ENCODE measurements at places on chromosomes 7 and 10.
A peak's percentile ranks its signal among the peaks of the same experiment; 100 is the strongest.

DNA sequence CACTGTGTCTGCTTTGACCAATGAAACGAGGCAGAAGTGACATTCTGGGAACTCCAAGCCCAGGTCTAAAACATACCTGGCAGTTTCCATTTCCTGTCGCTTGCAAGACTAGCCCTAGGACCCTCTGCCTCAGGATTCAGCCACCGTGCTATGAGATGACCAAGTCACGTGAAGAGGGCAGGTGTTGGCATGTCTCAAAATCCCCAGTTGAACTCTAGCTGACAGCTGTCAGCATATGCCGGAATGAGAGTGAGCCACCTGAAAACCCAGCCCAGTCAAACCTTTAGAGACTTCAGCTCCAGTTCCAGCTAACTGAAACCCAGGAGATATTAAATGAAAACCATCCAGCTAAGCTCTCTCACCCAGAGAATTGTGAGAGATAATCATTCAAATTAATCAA, 89.9 kb upstream of the PPP1R3A start:
- no peak for DNase-seq

DNA sequence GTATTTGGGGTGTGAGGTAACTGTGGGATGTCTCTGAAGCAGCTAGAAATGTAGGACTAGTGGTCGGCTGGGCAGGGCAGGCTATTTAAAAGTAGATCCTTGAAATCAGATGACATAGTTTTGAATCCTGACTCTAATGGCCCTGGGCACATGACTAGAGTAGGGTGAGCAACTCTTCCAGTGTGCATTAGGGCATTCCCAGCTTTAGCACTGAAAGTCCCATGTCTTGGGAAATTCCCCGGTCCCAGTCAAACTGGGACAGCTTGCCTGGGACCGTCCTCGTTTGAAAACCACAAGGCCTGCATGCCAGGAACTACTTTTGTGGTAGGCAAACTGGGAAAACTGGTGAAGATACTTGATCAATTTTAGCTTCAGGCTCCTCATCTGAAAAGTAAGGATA, 255.3 kb downstream of the PTEN start:
- DNase-seq, result no peak

GRCh38 chr7:19465861-19466260, 243.0 kb downstream of the POLR1F start:
- no peak for DNase-seq

- DNase-seq, result no peak
Measured at GRCh38 chr7:147857152-147858140, 733.1 kb upstream of the C7orf33 start.

GRCh38 chr10:123150271-123150985, 2.5 kb downstream of the HMX2 start:
- no peak for DNase-seq

- no peak for DNase-seq
Measured at GRCh38 chr10:132632851-132633684, 95.5 kb downstream of the INPP5A start.

DNA sequence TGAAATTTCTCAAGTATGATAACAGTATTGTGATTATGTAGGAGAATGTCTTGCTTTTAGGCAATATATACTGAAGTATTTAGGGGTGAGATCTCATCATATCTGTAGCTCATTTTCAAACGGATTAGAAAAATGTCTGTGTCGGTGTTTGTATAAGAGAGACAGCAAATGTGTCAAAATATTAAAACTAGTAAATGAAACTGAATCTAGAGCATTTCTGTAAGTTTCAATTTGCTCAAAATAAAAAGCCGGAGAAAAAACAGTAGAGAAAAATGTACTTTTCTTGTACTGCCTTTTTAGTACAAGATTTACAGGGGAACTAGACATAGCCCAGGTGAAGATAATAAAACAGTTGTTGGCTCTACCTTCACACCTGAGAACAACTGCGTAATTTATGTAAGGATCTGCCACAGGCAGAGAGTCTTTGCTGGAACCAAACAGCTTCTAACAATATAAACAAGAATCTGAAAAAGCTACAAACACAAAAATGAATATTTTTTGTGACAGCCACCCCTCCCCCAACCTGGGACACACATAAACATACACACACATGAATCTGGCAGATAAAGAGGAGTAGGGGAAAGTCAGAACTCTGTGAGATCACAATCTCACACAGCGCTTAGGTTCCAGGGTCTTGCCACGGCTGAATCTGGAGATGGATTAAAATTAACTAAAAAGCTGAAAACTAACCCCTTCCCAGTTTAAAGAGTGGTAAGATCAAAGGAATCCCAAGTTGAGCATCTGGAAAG, 153.3 kb downstream of the AVL9 start:
- no peak for DNase-seq

- no peak for DNase-seq
Measured at GRCh38 chr10:54094321-54094720, 706.7 kb downstream of the PCDH15 start.

GRCh38 chr10:114398587-114399331, 5.5 kb downstream of the AFAP1L2 start:
- no peak for DNase-seq

GRCh38 chr7:156082048-156083040, 270.1 kb upstream of the SHH start:
- DNase-seq, result no peak

- DNase-seq, result no peak
Measured at GRCh38 chr10:75051308-75051707, 60.1 kb upstream of the SAMD8 start.

- DNase-seq, result no peak
Measured at GRCh38 chr7:48408731-48409130, 237.5 kb downstream of the ABCA13 start.

DNA sequence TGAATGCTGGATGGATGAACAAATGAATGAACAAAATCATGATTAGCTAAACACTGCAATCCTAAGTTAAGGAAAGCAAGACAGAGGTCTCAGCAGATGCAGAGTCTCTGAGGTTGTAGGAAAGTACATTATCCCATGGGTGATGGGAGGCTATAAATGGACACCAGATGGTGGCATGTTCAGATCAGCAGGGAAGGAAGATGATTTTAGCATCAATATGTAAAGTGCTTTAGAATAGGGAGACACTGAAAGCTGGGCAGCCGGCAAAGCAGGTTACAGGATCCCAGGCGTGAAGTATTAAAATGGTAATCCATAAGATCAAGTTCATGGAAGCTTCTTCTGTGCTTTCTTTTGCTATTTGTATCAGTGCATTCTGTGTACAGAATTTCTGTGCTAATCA, 7.9 kb upstream of the RAPGEF5 start:
- no peak for DNase-seq

GRCh38 chr10:8262317-8262716, 207.8 kb downstream of the GATA3 start:
- no peak for DNase-seq

GRCh38 chr10:132593389-132593788, 55.8 kb downstream of the INPP5A start:
- DNase-seq, result peak; percentile 46

GRCh38 chr10:48699011-48699627, 14.4 kb downstream of the WDFY4 start:
- DNase-seq, result peak; percentile 2

- DNase-seq, result no peak
Measured at GRCh38 chr7:71345117-71345884, 213.4 kb downstream of the GALNT17 start.

DNA sequence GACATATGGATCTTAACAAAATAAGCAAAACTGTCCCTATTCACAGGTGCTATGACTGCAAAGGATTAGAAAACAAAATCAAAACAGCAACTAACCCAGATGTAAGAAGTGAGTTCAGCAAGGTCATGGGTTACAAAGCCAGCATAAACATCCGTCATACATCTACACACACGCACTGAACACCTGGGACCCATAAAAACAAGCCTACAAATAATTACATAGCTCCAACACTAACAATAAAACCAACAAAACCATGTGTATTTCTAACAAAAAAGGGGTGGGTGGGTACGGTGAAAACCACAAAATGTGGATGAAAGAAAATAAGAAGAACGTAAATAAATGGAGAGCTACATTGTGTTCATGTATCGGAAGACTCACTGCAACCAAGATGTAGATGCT, 256.8 kb downstream of the ELFN1 start:
- no peak for DNase-seq

- no peak for DNase-seq
Measured at GRCh38 chr7:44740055-44740454, 8.6 kb upstream of the ZMIZ2 start.

DNA sequence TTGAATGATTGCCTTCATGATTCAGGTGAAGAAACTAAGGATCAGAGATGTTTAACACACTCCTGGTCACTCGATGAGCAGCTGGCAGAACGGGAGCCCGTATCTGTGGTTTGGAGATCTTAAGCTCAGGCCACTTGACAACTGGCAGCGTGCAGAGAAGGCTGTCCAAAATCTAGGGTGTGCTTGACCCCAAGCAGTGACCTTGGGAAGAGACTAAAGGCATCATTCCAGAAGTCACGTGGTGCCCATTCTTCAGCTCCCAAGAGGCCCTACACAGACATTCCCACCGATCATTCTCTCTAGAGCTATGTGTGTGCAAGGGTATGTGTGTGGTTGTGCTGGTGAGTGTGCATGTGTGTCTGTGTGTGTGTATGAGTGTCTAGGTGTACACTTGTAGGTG, 493.8 kb downstream of the TCERG1L start:
- DNase-seq, result no peak

- DNase-seq, result no peak
Measured at GRCh38 chr7:134320201-134320600, 3.5 kb upstream of the SLC35B4 start.

DNA sequence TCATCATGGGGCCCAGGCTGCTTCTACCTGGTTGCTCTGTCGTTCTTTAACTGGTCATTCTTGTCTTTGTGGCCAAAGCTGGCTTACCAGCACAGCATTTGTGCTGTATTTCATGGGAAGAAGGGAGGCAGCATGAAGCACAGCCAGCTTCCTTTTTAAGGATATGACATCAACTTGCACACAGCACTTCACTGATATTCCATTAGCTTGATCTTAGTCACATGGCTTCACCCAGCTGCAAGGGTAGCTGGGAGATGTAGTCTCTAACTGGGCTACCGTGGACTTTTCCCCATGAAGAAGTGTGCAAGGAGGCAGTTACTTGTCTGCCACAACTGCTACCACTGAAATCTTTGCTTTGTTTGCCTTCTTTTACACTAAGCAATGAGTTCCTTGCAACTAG, 525.2 kb downstream of the LRMDA start:
- DNase-seq, result no peak

GRCh38 chr10:68007356-68007755, 67.7 kb downstream of the HERC4 start:
- DNase-seq, result no peak

- no peak for DNase-seq
Measured at GRCh38 chr7:22712999-22713398, 14.0 kb upstream of the IL6 start.

- DNase-seq, result no peak
Measured at GRCh38 chr7:141551782-141552181, 572 bp downstream of the AGK start.

DNA sequence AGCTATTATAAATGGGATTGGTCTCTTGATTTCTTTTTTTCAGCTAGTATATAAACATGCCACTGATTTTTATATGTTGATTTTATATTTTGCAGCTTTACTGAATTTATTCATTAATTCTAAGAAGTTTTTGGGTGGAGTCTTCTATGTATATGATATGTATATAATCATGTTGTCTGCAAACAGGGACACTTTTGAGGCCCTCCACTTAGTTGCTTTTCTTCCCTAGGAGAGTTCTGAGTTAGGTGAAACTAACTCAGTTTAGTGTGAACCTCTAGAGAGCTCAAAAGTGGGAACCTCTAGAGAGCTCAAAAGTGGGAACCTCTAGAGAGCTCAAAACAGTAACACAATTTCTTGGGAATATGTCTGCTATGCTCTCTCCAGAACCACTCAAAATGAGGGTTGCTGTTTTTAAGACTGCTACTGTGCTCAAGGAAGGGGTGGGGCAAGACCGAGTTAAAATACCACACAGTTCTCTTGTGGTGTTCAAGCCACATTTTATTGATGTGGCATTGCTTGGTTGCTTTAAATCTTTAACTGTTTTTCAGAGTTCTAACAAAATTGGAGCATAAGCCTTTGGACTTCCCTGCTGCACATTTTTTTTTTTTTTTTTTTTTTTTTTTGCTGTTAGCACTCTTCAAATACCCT, 13.2 kb downstream of the CCDC7 start:
- DNase-seq, result peak; percentile 83

GRCh38 chr7:96076350-96076707, 245.6 kb downstream of the SLC25A13 start:
- no peak for DNase-seq

GRCh38 chr10:98357194-98357822, 57.7 kb downstream of the PYROXD2 start:
- no peak for DNase-seq

DNA sequence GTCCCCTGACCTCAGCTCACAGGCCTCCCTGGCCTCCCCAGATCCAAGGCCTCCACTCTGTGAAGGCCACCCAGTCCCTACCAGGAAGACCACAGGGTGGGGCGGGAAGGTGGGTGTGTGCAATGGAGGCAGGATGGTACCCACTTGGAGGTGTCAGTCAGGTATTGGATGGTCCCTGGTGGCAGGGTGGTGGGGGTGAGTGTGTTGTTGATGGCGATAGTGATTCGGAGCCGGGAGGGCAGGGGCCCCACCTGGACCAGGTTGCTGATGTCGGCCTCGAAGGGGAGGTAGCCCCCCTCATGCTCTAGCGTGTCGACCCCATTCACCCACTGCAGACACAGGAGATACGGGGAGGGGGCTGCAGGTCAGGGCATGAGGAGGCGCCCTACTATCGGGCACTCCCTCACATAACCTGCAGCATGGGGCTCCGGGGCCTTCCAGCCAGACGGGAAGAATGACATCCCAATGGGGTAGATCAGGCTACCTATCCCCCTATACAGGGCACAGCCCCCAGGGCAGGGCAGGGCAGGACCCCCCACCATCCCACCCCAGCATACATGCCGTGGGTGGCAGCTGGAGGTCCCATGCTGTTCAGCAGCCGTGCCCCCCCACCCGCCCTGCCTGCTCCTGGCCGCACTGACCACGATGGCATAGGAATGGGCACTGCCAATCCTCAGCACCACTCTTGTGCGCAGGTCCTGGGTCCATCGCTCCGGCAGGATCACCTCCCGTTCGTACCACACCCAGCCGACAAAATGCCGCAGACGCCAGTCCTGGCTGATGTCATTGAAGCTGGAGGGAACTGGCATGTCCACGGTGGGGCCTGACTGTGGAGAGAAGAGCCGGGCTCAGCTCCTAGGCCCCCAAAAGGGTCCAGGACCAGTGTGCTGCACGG, 2.2 kb downstream of the GUSB start:
- no peak for DNase-seq

Measured in activated CD8-positive, alpha-beta T cell treated with anti-CD3 and anti-CD28 coated beads, Interleukin-2, amount 10 ng/mL, durations not matched to agents 7 days and 5 days (primary cell).